ENCODE measurements at places on chromosomes 6 and 20. TPM values are rescaled to one million over a fixed set of nuclear protein-coding genes. Genes with fewer than 3 reads are reported as not detected.

GRCh38 chr6:2035046-2035445 lies 210.4 kb downstream of the GMDS start:
- H3K36me3 ChIP-seq = no peaks in the 10 kb centered on the region
- H3K27me3 ChIP-seq = no peaks in the 10 kb centered on the region
- H3K4me1 ChIP-seq = peaks cover 5% of the 10 kb centered on the region
- H3K4me3 ChIP-seq = no peak overlapping the region
- DNase-seq = no peak

DNA sequence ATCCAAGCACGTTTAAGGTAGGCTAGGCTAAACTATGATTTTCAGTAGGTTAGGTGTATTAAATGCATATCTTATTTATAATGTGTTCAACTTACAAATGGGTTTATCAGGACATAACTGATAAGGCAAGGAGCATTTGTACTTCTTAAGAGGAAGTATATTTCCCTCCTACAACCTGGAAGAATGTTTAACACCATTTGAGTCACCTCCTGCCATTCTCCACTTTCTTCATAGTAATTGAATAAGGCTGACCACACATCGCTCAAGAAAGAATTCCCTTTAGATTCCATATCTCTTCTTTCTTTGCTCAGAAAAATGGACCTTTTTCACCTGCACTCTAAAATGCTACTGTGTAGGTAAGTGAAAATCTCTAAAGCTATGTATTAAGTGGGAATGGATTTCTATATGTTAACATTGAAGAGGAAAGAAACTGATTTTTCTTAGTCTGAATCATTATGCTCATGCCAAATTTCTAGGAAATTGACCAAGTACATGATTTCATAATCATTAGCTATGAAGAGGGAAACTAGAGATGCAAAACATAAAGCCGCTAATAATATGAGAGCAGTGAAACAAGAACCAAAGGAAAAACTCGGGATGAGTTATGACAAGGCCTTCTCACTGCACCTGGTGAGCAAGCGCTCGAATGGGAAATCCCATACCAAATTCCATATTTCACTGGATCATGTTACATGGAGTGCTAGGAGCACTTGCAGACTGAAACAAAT lies 210.4 kb downstream of the ALDH8A1 start:
- H3K27ac ChIP-seq = no peak overlapping the region
- no peak for DNase-seq
- peaks cover 20% of the 10 kb centered on the region for H3K4me1 ChIP-seq
- H3K4me3 ChIP-seq = no peak overlapping the region
- H3K36me3 ChIP-seq = no peaks in the 10 kb centered on the region

GRCh38 chr6:11427723-11428245 lies 109.8 kb upstream of the TMEM170B start:
- H3K4me1 ChIP-seq = peaks cover 81% of the 10 kb centered on the region
- no peaks in the 10 kb centered on the region for H3K36me3 ChIP-seq
- peak overlapping the region; percentile 38 for H3K4me3 ChIP-seq
- H3K27me3 ChIP-seq = no peaks in the 10 kb centered on the region
- peak; percentile 52 for DNase-seq
- peak overlapping the region; percentile 80 for H3K27ac ChIP-seq

TRIM38 gene
- total RNA-seq = 31.3 TPM

RREB1 gene
- 29.2 TPM for total RNA-seq

- H3K27me3 ChIP-seq = no peaks in the 10 kb centered on the region
- H3K4me3 ChIP-seq = no peak overlapping the region
- no peak for DNase-seq
- no peak overlapping the region for H3K27ac ChIP-seq
- H3K36me3 ChIP-seq = no peaks in the 10 kb centered on the region
Measured at GRCh38 chr6:119209452-119210205, 131.2 kb upstream of the FAM184A start.

ULBP1 gene
- 2.8 TPM for total RNA-seq

- H3K27ac ChIP-seq = no peak overlapping the region
- no peak overlapping the region for H3K4me3 ChIP-seq
- no peak for DNase-seq
- no peaks in the 10 kb centered on the region for H3K36me3 ChIP-seq
Measured at GRCh38 chr6:18962361-18962905, 575.3 kb downstream of the RNF144B start.

HLA-DQB2 gene
- total RNA-seq = not detected

- no peak overlapping the region for H3K27ac ChIP-seq
- no peaks in the 10 kb centered on the region for H3K4me1 ChIP-seq
- H3K36me3 ChIP-seq = no peaks in the 10 kb centered on the region
- peaks cover 13% of the 10 kb centered on the region for H3K27me3 ChIP-seq
Measured at GRCh38 chr6:166304106-166304505, 4.1 kb downstream of the PRR18 start.

DNA sequence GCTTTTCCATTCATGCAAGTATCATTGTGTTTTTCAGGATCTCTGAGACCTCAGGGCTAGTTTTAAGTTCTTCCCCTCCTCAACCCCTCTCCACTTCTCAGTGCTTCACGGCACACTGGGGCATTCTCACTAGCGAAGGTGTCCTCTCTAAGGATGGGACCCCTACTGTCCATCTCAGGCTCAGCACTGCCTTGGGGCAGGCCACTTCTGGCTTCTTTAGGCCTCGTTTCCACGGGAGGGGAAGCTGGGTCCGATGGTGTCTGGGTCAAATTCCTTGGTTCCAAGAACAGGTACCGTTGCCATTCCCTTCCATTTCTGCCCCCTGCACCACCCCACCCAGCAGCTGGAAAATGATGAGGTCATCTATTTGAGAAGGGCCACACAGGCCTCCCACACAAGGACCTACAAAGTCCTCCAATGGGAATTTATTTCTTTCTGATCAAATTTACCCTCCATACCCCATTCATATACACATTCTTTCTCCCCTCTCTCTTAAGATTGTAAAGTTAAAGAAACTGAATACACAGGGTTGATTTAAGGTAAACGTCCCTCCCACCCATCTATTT lies 17.2 kb downstream of the GNAS start:
- H3K4me1 ChIP-seq = no peaks in the 10 kb centered on the region
- no peak overlapping the region for H3K27ac ChIP-seq
- H3K4me3 ChIP-seq = no peak overlapping the region
- no peaks in the 10 kb centered on the region for H3K36me3 ChIP-seq

DNA sequence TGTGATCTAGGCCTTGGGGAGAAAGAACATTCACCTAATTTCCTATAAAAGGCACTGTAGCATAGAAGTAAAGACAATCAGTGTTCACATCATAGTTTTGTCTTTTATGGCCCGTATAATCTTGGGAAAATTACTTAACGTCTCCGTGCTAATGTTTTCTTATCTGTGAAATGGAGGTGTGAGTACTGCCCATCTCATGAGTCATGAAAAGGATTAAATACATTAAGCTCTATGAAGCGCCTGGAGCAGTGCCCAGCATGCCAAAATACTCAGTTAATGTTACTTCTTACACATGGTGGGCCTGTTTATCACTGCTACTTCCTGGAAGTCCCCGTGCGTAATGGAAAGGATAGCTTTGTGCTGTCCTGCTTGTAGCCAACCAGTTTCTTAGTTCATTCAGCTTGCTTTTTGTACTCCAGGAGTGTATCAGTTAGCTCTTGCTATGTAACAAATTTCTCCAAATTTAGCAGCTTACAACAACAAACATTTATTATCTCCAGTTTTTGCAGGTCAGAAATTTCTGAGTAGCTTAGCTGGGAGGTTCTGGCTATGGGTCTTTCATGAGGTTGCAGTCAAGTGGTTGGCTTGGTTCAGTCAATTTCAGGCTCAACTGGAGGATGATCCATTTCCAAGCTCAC lies 103.6 kb upstream of the BMP2 start:
- H3K27me3 ChIP-seq = no peaks in the 10 kb centered on the region
- no peak for DNase-seq
- peaks cover 19% of the 10 kb centered on the region for H3K4me1 ChIP-seq
- 0 out of 2 replicates have a peak overlapping the region, but pooled peaks have one; percentile 10 for H3K27ac ChIP-seq

GRCh38 chr6:114465511-114465910 lies 122.7 kb upstream of the HS3ST5 start:
- H3K4me3 ChIP-seq = no peak overlapping the region
- no peak overlapping the region for H3K27ac ChIP-seq
- DNase-seq = no peak
- no peaks in the 10 kb centered on the region for H3K27me3 ChIP-seq

- H3K36me3 ChIP-seq = no peaks in the 10 kb centered on the region
- H3K4me1 ChIP-seq = no peaks in the 10 kb centered on the region
- H3K27ac ChIP-seq = no peak overlapping the region
Measured at GRCh38 chr6:55953335-55953734, 77.9 kb upstream of the BMP5 start.

DLL1 gene
- total RNA-seq = not detected

- no peak overlapping the region for H3K4me3 ChIP-seq
- H3K27me3 ChIP-seq = no peaks in the 10 kb centered on the region
- no peaks in the 10 kb centered on the region for H3K4me1 ChIP-seq
Measured at GRCh38 chr6:127630800-127631199, 53.8 kb downstream of the C6orf58 start.

HLA-G gene
- 0.38 TPM for total RNA-seq

DNA sequence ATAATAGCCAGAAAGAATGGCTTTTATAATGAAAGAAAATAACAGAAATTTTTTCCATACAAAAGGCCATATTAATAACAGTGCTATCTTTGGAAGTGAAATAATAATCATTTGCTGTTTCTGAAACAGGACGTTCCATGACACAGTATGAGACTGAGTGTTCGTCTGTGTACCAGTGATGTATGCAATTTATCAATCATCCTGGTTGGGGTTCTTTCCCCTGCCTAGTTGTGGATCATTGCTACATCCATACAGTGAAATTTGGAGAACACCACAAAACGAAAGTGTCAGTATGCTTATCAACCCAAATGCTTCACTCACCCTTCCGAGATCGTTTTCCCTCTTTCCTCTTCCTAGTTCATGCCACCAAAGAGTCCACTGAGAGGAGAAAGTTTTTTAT lies 151.4 kb upstream of the PRDM1 start:
- no peak overlapping the region for H3K27ac ChIP-seq
- H3K27me3 ChIP-seq = no peaks in the 10 kb centered on the region
- no peak overlapping the region for H3K4me3 ChIP-seq
- no peaks in the 10 kb centered on the region for H3K4me1 ChIP-seq
- no peaks in the 10 kb centered on the region for H3K36me3 ChIP-seq

GSTA1 gene
- total RNA-seq = not detected

DNA sequence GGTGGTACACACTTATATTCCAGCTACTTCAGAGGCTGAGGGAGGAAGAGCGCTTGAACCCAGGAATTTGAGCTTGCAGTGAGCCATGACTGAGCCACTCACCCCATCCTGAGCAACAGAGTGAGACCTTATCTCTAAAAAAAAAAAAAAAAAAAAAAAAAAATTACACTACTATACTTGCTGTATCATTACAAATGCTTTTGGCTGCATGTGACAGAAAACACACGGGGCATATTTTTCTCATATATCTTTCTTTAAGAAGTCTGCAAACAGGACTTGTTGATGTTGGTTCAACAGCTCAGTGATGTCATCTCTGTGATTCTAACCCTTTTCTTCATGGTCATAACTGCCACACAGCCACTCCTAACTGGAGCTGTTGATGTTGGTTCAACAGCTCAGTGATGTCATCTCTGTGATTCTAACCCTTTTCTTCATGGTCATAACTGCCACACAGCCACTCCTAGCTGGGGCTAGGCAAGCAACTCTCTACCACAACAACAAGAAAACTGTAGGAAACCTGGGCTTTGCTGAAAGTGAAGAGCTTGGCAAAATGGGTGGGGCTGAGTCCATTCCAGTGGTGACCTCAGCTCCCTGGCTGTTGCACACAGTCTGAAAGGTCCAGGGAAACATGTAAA lies 19.8 kb downstream of the MTFR2 start:
- H3K36me3 ChIP-seq = no peaks in the 10 kb centered on the region
- no peak for DNase-seq

- no peaks in the 10 kb centered on the region for H3K27me3 ChIP-seq
- H3K4me3 ChIP-seq = no peak overlapping the region
- no peaks in the 10 kb centered on the region for H3K4me1 ChIP-seq
- no peak for DNase-seq
- H3K36me3 ChIP-seq = no peaks in the 10 kb centered on the region
- no peak overlapping the region for H3K27ac ChIP-seq
Measured at GRCh38 chr6:130075879-130076460, 57.6 kb downstream of the L3MBTL3 start.

- H3K4me3 ChIP-seq = no peak overlapping the region
- no peaks in the 10 kb centered on the region for H3K36me3 ChIP-seq
- DNase-seq = no peak
- no peak overlapping the region for H3K27ac ChIP-seq
Measured at GRCh38 chr6:11362564-11362963, 130.1 kb upstream of the NEDD9 start.

NKAIN4 gene
- not detected for total RNA-seq

- H3K36me3 ChIP-seq = no peaks in the 10 kb centered on the region
- H3K4me3 ChIP-seq = no peak overlapping the region
- H3K4me1 ChIP-seq = no peaks in the 10 kb centered on the region
- no peaks in the 10 kb centered on the region for H3K27me3 ChIP-seq
- DNase-seq = no peak
Measured at GRCh38 chr6:47071681-47072080, 29.5 kb upstream of the ADGRF1 start.

DNA sequence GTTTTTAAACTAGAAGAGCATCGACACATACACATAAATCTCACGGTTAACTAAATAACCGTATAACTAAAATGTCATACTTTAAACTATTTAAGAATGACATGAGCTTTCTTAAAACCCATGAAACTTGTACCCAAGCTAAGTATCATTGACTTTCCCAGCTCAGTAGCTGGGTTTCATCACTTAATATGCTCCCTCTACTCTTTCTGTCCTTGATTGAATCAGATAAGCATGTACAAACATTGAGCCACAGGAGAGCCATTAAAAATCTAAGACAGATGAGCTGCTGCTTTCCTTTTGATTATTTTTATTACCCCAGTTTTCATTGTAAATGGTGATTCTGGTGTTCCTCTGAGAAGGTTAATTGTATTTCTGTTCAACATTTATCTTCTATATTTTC lies 115.8 kb downstream of the FOXO3 start:
- H3K4me3 ChIP-seq = no peak overlapping the region
- H3K36me3 ChIP-seq = peaks cover 39% of the 10 kb centered on the region
- H3K27me3 ChIP-seq = no peaks in the 10 kb centered on the region
- DNase-seq = no peak
- peak overlapping the region; percentile 11 for H3K27ac ChIP-seq

DNA sequence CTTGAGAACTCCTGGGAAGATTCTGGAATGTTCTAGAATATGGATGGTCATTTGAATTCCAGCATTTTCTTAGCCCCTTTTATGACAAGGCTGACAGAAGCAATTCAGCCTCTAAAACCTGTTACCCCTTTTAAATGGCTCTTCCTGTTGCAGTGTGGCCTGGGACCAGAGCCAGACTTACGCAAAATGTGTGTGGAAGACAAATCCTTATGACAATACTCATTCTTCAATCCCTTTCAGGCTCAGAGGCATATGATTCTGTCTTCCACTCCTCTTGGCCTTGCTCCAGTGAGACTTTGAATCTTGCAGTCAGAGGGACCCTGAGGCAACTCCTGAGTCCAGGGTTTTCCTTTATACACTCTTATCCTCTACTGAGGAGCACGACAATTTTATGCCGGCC lies 287.0 kb downstream of the CLIC5 start:
- H3K36me3 ChIP-seq = no peaks in the 10 kb centered on the region
- H3K4me1 ChIP-seq = no peaks in the 10 kb centered on the region
- H3K27me3 ChIP-seq = no peaks in the 10 kb centered on the region
- peak; percentile 29 for DNase-seq
- no peak overlapping the region for H3K27ac ChIP-seq

APOM gene
- 2.9 TPM for total RNA-seq
